ENCODE measurements at places on chromosomes 12 and 14.

DNA sequence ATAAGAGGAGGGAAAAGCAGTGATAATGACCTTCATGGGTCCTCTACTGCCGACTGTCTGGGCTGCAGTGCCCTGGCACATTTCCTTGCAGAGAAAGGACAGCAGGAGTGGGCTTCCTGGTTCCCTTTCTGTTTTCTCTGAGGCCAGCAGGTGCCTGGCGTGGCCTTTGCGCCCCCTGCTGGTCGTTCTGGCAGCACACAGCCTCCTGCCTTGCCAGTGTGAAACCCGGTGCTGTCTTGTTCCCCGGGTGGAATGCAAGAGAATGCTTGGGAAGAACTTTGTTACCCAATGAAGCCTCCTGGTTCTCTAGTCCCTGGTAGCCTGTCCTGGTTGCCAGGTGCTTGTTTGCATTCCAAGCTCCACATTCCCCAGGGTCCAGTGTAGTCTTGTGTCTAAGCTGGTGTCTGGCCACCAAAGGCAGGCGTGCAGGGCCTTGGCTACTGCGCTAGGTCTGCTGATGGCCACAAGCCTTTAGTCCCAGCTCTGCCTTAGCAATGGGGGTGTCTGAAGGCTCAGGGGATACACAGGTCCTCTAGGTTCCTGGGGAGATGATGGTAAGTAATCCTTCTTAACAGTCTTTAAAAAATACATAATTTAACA, 1392.4 kb upstream of the TMEM132C start:
- DNase-seq: peak; percentile 85

DNA sequence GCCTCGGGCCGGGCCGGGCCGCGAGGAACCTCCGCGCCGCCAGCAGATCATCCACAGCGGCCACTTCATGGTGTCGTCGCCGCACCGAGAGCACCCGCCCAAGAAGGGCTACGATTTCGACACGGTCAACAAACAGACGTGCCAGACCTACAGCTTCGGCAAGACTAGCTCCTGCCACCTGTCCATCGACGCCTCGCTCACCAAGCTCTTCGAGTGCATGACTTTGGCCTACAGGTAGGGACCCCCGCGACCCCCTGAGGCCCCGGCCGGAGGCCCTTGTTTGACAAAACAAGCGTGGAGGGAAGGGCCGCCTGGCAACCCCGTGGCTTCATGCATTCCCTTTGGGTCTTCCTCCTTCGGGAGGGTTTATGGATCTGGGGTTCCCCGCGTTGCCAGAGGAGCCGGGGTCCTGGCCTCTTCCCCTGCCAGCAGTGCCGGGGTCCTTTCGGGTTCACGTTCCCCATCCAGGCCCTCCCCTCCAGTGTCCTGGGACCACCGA, 526 bp downstream of the MLXIP start:
- DNase-seq: no peak

DNA sequence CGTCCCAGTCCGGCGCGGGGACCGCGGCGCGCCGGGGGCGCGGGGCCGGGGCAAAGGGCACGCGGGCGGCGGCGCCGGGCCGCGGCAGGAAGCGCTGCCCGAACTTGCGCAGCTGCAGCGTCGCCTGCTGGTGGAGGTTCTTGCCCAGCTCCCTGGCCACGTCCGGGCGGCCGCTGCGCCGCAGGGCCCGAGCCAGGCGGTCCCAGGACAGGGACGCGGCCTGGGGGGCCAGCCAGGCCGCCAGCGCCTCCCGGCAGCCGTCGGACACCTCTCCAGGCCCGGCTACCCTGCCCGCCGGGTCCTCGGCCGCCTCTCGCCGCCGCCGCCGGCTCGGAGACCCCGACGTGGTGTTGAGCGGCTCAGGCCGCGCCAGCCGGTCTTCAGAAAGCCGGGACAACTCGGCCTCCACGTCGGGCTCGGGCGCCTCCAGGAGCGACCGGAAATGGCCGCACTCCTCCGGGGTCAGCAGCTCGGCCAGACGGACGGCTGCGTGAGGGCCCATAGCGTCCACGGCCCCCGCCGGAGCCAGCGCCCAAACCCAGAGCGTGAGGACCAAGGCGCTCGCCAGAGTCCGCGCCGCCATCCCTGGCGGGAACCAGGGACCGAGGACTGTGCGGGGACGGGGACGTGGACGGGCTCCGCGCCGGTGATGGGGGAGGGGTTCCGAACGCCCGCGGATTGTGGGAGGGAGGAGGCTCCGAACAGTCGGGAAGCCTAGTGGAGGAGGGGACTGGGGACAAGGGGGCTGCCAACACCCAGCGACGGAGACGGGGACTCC, 34.0 kb downstream of the FIGNL2 start:
- peak; percentile 90 for DNase-seq

- no peak for DNase-seq
Observed at GRCh38 chr12:52181746-52182145, 10.1 kb downstream of the KRT80 start.

GRCh38 chr12:40262657-40263056, 37.9 kb downstream of the LRRK2 start:
- DNase-seq: no peak

GRCh38 chr12:47530050-47530449, 175.8 kb downstream of the RPAP3 start:
- no peak for DNase-seq

GRCh38 chr14:67257906-67258305, 16.7 kb downstream of the PALS1 start:
- DNase-seq: no peak

DNA sequence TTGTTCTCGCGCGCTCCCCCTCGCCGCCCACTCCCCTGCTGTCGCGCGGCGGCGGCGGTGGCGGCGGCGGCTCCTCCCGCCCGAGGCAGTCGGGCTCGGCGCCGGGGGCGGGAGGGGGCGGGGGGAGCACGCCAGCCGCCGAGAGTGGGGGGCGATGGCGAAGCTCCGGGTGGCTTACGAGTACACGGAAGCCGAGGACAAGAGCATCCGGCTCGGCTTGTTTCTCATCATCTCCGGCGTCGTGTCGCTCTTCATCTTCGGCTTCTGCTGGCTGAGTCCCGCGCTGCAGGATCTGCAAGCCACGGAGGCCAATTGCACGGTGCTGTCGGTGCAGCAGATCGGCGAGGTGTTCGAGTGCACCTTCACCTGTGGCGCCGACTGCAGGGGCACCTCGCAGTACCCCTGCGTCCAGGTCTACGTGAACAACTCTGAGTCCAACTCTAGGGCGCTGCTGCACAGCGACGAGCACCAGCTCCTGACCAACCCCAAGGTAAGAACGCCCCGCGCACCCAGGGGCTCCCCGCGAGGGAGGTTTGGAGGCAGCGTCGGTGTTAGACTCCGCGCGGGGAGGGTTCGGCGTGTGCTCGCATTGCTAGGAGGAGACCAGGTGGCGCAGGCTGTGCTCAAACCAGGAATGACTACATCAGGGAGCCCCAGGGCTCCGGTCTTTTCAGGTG, 629 bp downstream of the KCNMB4 start:
- no peak for DNase-seq

DNA sequence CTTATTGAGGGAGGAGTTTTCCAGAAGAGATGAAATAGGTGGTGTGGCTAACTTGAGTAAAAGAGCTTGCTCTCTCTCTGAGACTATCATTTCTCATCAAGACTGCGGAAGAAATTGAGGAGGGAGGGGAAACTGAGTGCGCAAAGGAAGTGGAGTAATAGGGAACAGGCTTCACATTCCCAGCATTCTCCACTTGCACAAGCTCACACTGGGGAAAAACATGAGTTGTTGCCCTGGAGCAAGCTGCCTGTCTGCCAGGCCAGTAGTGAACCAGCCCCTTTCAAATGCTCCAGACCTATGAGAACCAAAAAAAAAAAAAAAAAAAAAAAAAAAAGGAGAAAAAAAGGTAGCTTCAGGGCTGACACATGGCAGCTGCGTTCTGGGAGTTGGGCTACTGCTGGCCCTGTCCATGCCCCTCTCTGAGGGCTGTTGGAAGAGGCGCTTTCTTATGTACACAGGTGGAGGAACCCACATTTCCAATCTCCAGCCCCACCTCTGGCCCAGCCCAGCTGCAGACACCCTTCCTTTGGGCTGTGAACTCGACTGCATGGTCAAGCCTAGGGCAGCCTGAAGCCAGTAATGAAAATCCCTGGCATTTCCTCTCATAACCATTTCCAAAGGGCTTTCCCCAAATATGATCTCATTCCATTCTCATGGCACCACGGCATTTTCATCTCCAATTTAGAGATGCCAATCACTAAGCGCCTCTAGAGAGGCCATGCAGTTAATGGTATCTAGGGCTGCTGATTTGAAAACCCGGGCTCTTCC, 32.5 kb upstream of the EMP1 start:
- DNase-seq: no peak

DNA sequence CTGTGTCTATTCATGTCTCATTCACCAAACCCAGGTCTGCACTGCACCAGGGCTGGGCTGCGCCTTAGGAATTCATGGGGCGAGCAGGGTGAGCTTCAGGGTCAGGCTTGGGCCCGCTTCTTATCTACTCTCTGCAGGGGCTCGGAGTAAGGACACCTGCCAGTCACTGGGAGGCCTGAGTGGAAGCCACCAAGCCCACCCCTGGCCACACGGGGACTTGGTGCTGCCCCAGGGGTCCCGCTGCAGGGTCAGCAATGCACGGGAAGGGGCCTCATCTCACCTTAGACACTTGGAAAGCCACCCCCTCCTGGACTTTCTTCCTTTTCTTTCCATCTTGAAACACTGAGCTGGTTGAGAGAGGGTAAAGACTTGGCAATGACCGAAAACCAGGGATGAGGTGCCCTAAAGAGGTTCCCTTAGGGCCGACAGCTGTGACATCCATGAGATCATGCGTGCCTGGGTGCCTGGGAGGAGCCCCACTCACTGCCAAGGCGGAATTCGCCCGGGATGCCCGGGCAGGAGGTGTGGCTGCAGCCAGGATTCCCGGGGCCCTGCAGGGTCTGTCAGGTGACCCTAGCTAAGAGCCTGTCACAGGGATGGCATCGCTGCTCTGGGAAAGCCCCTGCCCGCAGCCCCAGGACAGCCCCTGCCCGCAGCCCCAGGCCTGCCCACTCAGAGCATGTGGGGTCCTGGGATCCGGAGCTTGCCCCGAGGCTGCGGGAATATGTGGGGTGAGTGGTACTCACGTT, 45.5 kb upstream of the EML1 start:
- DNase-seq: no peak

- DNase-seq: no peak
Observed at GRCh38 chr12:7638064-7638759, 27.5 kb downstream of the APOBEC1 start.

- no peak for DNase-seq
Observed at GRCh38 chr12:52235001-52235764, 2.1 kb downstream of the KRT7 start.

- DNase-seq: no peak
Observed at GRCh38 chr12:65557438-65558181, 266.7 kb upstream of the HMGA2 start.

DNA sequence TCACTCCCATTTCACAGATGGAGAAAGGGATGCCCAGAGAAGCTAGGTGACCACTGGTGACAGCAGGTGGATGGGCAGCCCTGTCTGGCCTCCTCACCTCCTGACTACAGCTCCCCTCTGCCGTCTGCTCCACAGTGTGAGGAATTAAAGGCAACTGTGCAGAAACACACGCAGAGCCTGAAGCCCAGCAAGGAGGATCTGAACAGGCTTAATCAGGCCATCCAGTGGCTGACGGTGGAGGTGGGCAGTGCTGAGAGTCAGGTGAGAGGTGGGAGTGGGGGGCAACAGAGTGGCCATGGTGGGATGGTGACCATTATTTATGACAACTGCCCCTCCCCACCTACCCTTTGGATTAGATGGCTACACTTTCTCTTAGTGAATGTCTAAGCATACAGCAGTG, 1.2 kb downstream of the KRT86 start:
- peak; percentile 72 for DNase-seq

GRCh38 chr12:29035112-29035511, 114.0 kb upstream of the FAR2 start:
- no peak for DNase-seq

GRCh38 chr14:81551471-81551870, 17.8 kb upstream of the SEL1L start:
- DNase-seq: no peak

- peak; percentile 87 for DNase-seq
Observed at GRCh38 chr14:20857630-20858261, 33.4 kb upstream of the RNASE3 start.

DNA sequence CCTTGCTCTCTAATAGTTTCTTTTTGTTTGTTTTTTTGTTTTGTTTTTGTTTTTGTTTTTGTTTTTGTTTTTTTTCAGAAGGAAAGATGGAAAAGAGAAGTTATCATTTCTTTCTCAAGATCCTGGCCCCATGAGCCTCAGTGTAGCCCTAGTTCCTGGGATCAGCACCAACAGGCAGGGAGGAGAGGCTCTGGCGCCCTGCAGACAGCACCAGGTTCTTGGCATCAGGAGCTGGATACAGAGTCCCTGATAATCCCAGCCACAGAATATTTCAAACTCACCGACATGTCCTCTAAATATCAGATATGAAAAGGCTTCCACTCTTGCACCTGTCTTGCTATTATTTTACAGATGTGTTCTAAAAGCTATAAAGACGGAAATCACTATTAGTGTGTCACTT, 52.7 kb downstream of the FOXN3 start:
- DNase-seq: no peak

DNA sequence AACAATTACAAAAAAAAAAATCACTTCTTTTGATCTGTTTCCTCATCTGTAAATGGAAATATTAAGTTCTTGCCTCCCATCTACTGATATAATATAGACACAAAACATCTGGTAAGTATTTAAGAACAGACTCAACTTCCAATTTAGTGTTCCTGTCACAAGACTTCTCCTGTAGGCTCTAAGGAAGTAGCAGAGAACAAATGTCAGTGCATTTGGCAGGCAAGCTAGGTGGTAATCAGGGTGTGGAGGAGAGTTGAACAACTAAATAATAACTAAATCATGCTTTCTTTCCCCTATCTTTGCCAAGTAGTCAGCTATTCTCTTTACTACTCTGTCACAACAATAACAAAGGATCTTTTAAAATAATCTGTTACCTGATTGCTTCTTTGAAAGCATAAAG, 22.1 kb downstream of the BAZ1A start:
- DNase-seq: no peak

GRCh38 chr12:77514511-77514910, 316.2 kb upstream of the NAV3 start:
- no peak for DNase-seq

DNA sequence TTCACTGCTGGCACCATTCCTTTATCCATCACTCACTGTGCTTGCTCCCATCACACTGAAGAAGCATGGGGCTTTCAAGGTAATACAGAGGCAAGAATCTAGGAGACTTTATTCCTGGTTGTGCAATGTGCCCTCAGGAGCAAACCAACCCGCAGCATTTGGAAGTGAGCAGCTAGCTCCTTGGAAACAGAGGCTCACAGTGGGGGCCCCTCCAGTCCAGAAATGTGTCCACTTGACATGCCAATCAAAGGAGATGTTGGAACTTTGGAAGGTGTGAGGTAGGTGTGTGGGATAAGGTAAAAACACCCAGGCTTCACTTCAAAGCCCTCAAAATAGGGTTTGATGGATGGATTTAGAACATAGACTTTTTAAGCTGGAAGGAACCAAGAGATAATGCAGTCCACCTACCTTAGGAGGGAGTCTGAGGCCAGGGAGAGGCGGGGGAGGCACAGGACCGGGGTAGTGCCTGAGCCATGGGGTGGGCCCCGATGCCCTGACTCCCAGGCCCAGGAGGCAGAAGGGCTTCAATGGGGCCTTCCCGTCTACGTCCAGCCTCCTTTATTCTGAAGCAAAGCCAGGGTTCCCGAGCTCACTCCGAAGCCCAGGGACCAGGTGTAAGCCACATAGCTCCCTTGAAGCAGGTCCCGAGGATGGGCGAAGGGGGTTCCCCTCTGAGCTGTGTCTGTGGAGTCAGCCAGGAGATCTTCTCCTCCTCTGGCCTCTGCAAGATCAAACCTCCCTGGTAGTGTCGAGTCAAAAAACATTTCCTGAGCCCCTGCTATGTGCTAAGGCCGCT, 17.6 kb upstream of the BCL11B start:
- DNase-seq: no peak

- no peak for DNase-seq
Observed at GRCh38 chr12:12887471-12887870, 3.9 kb upstream of the GPRC5A start.

GRCh38 chr14:103122947-103123633, at the start of gene TNFAIP2:
TSS of gene TNFAIP2 (plus strand) at chr14:103123461. CDS start at chr14:103126458, 2,997 bp downstream.
- no peak for DNase-seq
